ENCODE measurements at places on chromosomes 7 and 10.
A peak's percentile ranks its signal among the peaks of the same experiment; 100 is the strongest.

DNA sequence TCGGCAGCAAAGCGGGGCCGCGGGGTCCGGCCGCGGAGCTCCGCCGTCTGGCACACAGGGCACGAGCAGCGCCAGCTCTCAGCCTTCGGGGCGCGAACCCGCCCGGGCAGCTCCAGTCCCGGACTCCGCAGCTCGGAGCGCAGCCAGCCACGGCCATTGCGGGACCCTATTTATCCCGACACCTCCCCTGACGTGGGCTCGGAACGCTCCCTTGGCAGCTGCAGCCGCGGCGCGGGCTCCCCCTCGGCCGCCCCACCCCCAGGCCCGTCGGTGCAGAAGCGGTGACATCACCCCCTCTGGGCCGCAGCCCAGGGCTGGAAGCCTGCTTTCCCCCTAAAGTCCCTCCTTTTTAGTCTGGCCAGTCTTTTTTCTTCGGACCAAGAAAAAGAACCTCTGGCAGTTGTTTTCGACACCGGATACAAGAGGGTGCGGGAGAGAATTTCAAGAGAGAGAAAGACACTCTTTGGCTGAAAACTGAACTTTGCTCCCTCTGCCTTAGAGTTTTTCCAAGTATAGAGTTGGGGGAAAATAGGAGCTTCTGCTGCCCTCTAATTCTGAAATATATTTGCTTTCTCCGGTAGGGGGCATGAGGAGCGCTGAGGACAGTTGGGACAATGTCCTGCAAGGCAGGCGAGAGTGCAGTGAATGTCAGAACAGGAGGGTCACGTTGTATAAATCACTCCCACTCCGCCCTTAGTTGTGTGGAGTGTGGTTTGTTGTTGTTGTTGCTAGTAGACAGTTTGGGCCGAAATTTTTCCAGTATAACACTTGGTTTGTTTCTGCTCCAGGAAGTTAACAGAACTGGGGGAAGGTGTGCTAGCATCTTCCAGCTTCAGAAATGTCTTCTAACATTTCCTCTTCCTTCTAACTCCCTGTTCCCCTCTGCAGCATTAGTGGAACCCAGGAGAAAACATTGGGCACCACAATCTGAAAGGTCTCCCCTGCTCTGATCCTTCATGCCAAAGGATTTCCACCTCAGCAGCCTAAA is at the start of gene SFRP4:
Gene SFRP4, minus strand, starts transcription at position 145 of the 988 bp plus-strand sequence. CDS start 280 bp downstream, outside the sequence.
- DNase-seq: peak; percentile 36

DNA sequence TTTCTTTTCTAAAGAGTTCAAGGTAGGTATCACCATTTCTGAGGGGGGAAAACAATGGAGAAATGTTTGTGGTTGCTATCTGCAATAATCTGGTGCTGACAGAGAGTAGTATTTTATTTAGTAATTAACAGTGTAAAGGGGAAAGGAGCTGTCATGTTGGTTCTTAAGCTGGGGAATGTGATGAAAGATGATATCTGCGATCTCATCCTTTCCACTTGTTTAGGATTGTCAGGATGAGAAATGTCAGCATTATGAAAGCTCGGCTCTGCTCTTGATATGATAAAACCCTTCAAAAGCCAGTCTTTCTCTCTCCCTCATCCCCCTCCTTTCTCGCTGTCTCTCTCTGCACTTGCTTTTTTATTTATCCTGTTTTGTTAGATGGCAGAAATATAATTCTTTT is 106.1 kb downstream of the POU6F2 start:
- DNase-seq: no peak

DNA sequence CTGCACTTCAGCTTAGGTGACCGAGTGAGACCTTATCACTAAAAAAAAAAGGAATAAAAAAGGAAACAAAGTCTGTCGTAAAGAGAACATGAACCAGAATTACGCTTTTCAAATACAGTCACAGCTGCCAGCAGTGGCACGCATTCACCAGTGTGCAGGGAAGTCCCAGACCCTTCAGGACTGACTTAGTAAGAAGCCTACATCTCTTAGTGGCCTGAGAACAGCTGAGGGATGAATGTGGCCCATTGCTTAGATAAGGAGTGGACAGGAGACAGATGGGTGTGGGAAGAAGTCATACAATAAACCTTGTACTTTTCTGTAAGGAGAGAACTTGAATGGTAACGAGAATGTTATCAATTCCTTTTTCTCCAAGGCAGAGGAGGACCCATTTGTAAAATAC is 178.5 kb downstream of the JCAD start:
- no peak for DNase-seq

GRCh38 chr10:116688241-116688711 is 54.1 kb downstream of the HSPA12A start:
- no peak for DNase-seq

GRCh38 chr7:71769326-71769725 is 637.4 kb downstream of the GALNT17 start:
- DNase-seq: no peak

GRCh38 chr10:23194471-23194965 is 2.4 kb downstream of the PTF1A start:
- no peak for DNase-seq

DNA sequence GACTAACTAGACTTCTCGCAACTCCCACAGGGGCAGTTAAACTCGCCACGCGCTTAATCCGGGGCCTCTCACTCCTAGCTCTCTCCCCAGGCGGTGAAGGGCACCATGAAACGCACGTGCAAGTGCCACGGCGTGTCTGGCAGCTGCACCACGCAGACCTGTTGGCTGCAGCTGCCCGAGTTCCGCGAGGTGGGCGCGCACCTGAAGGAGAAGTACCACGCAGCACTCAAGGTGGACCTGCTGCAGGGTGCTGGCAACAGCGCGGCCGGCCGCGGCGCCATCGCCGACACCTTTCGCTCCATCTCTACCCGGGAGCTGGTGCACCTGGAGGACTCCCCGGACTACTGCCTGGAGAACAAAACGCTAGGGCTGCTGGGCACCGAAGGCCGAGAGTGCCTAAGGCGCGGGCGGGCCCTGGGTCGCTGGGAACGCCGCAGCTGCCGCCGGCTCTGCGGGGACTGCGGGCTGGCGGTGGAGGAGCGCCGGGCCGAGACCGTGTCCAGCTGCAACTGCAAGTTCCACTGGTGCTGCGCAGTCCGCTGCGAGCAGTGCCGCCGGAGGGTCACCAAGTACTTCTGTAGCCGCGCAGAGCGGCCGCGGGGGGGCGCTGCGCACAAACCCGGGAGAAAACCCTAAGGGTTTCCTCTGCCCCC is 19.5 kb downstream of the WNT8B start:
- DNase-seq: peak; percentile 70

DNA sequence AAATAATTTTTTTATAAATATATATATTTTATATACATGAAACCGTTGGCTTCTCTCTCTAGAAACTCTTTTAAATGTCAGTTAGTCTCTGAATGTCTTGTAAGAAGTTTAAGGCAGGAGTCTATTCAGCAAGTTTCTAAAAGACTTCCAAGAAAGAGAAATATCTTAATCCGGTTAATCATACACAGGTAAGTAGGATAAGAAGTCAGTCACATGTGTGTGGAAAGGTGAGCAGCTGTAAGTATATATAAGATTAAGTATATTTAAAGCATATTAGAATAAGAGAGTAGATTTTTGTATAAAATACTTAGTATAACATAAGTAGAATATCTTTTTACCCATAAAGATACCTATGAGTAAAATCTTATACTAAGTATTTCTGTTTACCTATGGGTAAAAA is 48.9 kb downstream of the AGBL3 start:
- DNase-seq: no peak

- no peak for DNase-seq
Measured at GRCh38 chr7:130090745-130091532, 20.6 kb downstream of the KLHDC10 start.

DNA sequence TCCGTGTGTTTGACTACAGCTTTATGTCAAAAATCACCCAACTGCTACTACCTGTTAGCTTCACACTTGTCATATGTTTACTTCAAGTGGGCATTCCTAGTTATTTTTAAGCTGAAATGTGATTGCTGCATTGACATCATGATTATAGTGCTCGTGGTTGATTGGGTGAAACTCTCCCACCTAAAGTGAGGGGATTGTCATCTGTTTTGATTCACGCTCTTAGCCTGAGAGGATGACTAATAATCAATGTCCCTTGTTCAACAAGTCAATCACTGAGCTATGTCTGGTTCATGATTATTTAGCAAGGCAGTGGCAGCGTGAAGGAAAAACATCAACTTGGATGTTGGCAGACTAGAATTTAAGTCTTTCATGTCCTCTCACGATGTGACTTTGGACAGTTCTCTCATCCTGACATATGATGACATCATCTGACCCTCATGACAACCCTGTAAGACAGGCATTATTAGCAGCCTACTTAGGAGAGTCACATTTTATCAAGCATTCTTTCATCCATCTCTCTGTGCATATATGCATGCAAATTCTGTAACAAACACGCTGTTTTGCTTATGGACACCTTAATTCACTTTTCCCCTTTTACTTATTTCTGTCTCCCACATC is 352.6 kb upstream of the ZMIZ1 start:
- DNase-seq: no peak

- DNase-seq: no peak
Measured at GRCh38 chr7:76048668-76048988, 722 bp downstream of the MDH2 start.

GRCh38 chr10:68901105-68901927 is at the start of gene DDX50:
Gene DDX50 (plus strand): TSS chr10:68901315. CDS start chr10:68901385, 70 bp downstream.
- peak; percentile 99 for DNase-seq

DNA sequence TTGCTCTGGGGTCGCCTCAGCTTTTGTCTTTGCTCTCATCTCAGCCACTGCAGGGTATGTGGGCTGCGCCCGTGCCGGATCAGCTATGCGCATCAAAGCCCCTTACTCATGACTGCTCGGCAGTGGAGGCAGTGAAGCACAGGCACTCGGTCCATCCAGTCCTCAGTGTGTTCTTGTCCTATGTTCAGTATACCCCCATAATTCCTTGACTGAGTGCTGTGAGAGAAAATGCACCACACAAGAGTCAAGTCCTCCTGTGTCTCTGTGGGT is 27.4 kb downstream of the EPDR1 start:
- DNase-seq: no peak

- no peak for DNase-seq
Measured at GRCh38 chr10:27345455-27345920, 104.9 kb upstream of the ACBD5 start.

- DNase-seq: no peak
Measured at GRCh38 chr7:381211-382042, 91.5 kb downstream of the FOXL3 start.

GRCh38 chr10:66349726-66350125 is 576.1 kb upstream of the LRRTM3 start:
- peak; percentile 45 for DNase-seq

GRCh38 chr10:13773043-13773442 is 186.3 kb downstream of the PRPF18 start:
- peak; percentile 86 for DNase-seq

GRCh38 chr7:154675560-154675959 is 327.4 kb downstream of the PAXIP1 start:
- DNase-seq: no peak

DNA sequence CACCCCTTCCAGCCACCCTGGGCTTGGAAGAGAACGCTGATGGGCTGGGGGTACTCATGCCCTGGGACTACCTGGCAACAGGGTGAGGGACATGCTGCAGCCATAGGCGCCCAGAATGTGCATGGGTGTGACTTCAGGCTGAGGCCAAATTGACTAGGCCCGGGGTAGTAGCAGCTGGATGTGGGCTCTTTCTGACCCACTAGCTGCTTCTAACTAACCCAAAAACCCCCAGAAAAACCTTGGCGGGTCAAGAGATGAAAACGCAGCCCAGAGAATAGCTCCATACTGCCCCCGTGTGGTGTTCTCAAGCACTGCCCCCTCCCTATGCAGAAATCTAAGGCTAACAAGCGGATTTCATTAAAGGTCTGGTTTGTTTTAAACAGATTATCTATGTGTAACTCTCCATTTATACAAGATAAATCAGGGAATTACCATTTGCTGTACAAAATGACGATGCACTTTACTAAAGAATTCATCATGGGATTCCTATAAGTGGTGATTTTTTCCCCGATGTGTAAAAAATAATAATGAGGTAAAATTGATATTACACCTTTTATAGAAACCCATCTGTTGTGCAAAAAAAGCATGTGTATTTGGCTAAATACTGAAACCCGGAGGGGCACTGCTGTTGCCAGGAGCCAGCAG is 4.2 kb downstream of the SMARCD3 start:
- peak; percentile 50 for DNase-seq

- peak; percentile 9 for DNase-seq
Measured at GRCh38 chr7:8291397-8292141, 29.6 kb upstream of the ICA1 start.

GRCh38 chr10:27743012-27743876 is 2.4 kb downstream of the MKX start:
- peak; percentile 24 for DNase-seq

DNA sequence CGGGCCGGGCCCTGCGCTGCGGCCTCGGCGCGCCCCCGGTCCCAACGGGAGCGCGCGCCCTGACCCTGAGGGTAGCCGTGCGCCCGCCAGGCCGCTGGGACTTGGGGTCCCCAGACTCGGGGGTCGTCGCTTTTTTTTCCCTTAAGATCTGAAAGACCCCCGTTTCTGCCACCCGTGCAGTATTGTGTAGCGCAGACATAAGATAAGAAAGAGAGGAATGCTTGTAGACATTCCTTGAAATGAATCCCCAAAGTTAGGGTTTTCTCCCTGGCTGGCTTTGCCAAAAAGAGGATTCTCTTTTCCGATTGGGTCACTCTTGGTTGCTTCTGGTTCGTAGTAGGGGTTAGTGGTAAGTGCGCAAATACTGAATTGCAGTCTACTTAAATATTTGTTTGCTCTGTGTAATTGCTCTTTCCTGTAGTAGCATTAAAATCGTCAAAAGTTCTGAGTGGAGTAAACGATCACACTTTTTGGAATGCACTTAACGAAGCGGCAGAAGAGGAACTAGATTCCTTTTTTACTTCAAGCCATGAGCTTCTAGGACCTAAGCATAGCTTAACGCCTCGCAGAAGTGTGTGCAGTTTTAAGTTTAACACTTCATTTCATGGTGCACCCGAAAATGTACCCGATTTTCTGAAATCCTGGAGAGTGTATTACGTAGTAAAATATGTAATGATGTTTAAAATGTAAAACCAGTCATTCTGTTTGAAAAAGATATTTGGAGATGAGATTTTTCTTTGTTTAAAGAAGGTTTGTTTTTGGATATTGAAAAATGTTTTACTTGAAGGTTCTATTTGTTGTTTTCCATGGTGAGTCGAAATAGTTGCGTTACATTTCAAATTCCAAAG is 1.3 kb downstream of the CUL1 start:
- peak; percentile 25 for DNase-seq

- DNase-seq: peak; percentile 61
Measured at GRCh38 chr7:80136261-80137055, 1.8 kb downstream of the GNAI1 start.

GRCh38 chr10:131825150-131825848 is 75.5 kb upstream of the PPP2R2D start:
- no peak for DNase-seq

DNA sequence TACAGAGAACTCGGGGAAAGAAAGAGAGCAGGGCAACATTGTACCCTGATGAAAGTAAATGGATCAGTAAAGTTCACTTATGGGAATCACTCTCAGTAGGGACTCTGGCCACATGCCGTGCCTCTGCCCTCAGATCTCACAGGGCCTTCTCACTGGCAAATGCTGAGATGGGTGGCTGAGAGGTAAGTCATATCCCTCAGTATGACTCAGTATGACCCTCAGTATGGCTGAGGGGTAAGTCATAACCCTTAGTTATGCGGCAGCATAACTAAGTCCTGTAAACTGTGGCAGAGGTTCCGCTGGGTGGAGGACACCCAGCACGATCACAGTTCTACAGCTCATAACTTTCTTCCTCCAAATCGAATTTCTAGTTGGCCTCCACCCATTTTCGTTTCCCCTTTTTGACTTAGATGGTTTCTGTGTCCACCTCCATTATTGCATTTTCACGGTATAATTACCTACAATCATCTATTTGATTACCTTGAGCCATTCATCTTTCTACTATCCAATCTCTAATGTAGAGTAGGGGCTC is 26.5 kb upstream of the WNT16 start:
- peak; percentile 53 for DNase-seq

- no peak for DNase-seq
Measured at GRCh38 chr10:77358656-77359055, 279.0 kb downstream of the KCNMA1 start.
